ENCODE measurements at places on chromosomes 7 and 10. TPM values are rescaled to one million over a fixed set of nuclear protein-coding genes. Genes with fewer than 3 reads are reported as not detected.

MAT1A gene
- not detected for total RNA-seq

ENO4 gene
- total RNA-seq, result not detected

ACSL5 gene
- total RNA-seq, result 42.8 TPM

MYH16 gene
- total RNA-seq, result not detected

ECD gene
- total RNA-seq, result 38.5 TPM

CRHR2 gene
- total RNA-seq, result not detected

ADRB1 gene
- not detected for total RNA-seq
